ENCODE measurements at places on chromosomes 3 and 15.
A peak's percentile ranks its signal among the peaks of the same experiment; 100 is the strongest.

DNA sequence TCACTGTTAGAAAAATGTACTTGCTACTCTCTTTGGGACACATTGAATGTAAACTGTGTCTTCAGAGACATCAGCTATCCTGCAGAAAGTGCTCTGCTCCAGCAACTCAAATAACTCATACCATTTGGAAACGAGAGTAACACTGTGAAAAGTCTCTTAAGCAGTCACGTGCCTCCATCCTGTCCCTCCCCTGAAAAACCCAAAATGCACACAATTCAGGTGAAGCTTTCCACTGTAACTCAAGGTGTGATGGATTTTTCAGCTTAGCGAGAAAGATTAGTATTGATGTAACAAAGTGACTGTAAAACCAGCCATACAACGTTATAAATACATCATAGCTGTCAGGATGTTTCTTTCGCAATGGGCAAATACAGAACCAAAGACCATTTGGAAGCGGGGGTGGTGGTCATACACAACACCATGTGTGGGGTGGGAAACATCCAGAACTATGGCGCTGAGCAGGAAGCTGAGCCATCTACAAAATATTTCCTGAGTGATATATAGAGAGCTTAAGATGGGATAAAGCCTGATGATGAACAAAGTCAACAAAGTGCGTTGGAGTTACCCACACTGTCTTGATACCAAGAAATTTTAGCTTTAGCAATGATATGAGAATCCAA, 332.3 kb downstream of the FOXP1 start:
- DNase-seq: no peak

DNA sequence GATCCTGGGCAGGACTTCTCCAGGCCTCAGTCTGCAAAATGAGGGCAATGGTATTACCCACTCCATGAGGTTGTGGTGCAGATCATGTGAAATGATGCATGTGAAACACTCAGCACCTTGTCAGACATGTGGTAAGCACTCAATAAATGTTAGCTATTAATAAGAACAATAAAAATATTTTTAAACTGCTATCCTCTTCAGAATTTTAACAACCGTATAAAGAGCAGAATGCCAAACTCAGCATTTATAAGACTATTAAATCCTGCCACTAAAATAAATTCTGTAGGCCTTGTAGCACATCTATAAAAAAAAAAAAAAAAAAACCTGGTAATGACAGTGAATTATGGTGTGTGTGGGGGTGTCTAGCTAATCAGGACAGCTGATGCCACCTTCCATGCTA, 213.9 kb upstream of the UMPS start:
- DNase-seq: no peak

GRCh38 chr3:4976109-4976508, 3.1 kb upstream of the BHLHE40 start:
- DNase-seq: peak; percentile 68

GRCh38 chr3:109927161-109927560, 589.8 kb upstream of the DPPA4 start:
- no peak for DNase-seq

GRCh38 chr15:57591822-57592367, at the start of gene MYZAP:
Gene MYZAP, plus strand, starts transcription at chr15:57591904. Its CDS starts 131 bp downstream, at chr15:57592035.
- peak; percentile 67 for DNase-seq

- DNase-seq: no peak
These were observed 68.4 kb downstream of the PPCDC start for GRCh38 chr15:75091814-75092213.

DNA sequence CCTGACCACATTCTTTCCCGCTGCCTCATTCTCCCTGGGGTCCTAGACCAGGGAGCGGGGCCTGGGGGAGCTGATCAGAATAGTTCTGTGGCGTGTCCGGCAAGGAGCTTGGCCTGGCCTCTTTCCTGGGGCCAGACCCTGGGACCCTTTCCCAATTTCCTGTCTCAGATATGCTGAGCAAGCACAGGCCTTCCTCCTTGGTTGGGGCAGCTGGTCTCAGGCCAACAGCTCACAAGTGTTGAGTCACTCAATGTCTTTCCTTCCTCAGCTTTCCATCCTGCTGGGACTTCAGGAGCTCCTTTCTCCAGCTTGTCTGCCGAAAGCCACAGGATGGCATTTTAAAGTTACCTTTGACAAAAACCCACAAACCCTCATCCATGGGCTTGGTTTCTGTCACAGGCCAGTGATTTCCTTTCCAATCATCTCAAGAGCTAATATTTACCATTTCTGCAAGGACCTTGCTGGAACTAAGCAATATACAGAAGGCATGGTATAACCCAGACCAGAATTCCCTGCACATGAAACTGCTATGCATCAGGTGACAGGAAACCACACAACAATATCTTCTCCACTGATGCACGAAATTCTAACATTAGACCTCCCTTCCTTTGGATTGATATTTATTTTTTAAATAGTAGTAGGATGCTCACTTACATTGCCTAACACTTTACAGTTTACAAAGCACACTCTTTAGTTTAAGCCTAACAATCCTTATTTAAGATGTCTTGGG, 19.5 kb upstream of the TIMP4 start:
- DNase-seq: no peak

DNA sequence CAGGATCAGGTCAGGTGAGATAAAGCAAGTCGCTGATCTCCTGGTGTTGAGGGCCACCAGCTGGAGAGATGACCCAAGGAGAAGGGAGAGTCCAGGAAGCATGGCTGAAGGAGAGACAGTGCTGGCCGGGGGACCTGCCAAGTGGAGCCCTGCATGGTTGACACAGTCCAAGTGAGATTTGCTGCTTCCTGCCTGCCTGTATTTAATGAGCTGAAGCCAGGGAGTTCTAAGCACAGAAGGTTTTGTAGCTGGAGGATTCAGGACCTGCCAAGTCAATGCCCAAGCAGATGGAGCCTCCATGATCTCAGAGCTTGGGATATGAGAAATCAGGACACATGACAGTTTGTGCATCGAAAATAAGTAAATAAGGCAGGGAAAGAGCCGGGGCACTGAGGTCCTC, 125.6 kb downstream of the SRGAP3 start:
- DNase-seq: no peak

- no peak for DNase-seq
These were observed 8.3 kb upstream of the USP8 start for GRCh38 chr15:50415752-50416404.

DNA sequence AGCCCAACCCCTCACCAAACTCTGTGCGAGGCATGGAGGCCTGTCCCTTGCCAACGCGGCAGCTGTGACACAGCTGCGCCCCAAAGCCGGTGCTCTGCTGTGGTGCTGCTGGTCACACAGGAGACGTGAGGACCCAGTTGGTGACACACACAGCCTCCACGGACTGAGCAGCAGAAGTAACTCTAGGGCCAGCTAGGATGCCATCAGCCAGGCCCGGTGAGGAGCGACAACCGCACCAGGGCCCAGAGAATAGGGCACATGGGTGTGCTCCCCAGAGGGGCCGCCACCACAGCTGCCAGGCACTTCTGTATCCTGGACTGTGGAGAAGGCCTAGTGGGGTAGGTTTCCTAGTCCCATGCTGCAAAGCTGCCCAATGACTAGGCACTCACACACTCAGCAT, 10.7 kb downstream of the ZXDC start:
- DNase-seq: no peak

DNA sequence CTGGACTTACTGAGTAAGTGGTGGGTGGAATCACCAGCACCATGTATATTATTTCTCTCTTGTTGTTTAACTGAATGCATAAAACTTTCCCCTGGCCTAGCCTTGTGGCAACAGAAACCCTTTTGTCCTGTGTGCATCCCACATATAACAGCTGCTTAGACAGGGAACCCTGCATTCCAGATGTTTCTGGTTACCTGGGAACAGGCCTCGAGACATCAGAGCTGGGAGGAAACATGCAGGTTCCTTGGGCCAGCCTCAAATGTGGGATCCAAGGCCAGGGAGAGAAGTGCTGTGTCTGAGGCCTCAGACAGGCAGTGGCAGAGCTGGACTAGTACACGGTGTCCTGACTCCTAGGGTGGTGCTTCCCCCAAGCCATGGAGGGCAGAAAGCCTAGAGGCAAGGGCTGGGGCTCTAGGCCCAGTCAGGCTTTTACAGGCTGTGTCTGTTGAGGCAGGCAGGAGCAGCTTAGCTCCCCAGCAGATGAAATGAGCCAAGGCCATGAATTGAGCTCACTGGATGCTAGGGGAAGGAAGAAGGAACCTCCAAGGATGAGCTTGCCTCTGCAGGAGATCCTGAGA, 57.7 kb downstream of the ITGA11 start:
- DNase-seq: no peak

GRCh38 chr3:10582733-10583132, 77.3 kb upstream of the ATP2B2 start:
- DNase-seq: no peak

DNA sequence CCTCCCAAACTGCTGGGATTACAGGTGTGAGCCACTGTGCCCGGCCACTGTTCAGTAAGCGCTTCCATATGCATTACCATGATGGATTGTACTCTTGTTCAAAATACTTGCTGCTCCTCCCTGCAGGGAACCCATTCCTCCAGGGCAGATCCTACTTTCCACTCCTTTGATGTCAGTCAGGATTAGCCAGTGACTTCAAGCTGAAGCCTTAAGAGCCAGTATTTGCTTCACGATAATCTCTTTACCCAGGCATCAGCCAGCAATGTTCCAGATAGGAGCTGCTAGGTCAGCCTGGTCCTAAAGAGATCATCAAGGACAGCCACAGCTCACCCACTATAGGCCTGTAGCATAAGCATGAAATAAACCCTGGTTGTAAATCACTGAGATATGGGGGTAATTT, 96.5 kb upstream of the UBE2E2 start:
- peak; percentile 18 for DNase-seq

- DNase-seq: peak; percentile 2
These were observed 89.7 kb downstream of the SEC22A start for GRCh38 chr3:123291404-123291803.

- no peak for DNase-seq
These were observed 10.0 kb upstream of the MLF1 start for GRCh38 chr3:158560979-158561378.

DNA sequence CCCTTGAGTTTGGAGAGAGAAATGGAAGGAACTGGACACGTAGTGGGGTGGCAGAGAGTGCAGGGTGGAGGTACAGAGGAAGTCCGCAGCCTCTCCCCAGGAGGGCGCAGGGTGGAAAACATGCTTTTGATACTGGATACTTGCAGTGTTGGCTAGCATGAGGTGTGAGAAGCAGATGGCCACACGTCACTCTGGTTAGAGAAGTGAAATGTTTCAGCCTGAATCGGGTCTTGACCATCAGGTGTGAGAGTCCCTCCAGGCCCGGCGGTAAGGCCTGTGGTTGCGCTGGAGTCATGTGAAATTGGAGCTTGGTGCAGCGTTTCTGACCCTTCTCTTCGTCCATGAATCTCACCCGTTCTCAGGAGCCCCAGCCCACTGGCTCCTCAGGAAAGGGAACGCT, 93.1 kb downstream of the GABRG3 start:
- DNase-seq: no peak

DNA sequence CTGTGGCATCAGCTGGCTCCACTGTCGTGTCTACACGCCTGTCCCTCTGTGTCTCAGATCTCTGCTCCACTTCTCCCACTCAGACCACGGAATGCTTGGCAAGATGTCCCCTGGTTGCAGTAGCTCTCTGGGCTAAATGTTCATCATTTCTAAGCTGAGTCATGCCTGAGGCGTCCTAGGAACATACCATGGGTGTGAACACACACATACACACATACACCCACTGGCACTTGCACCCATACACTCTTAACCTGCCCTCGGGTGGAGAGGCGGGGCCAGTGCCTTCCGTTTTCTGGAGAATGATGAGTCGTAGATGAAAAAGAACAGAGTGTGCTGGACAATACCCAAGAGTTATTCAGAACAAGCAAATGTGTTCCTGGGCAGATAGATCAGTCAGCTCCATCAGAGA, 72.4 kb downstream of the SENP2 start:
- no peak for DNase-seq

- no peak for DNase-seq
These were observed 44.7 kb upstream of the PLCL2 start for GRCh38 chr3:16840101-16840424.

GRCh38 chr3:187902936-187903335, 157.7 kb upstream of the BCL6 start:
- DNase-seq: no peak

DNA sequence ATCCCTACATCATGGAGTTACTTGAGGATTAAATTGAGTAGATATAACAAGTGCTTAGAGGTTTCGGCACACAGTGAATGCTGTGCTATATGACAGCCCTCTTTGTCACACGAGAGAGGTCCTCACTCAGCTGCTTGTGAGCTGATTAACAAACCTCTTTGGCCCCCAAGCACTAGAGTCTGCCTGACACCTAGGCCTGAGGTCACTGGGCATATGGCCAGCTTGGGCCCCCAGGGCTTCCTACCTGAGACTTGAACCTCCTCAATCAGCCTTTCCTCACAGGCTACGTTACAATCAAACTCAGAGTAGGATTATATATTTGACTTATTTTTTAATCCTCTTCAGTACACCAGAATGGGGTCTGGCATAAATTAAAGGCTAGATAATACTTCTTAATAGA, 88.8 kb downstream of the WDR72 start:
- no peak for DNase-seq

- no peak for DNase-seq
These were observed 67.2 kb upstream of the DLG1 start for GRCh38 chr3:197365586-197365985.

DNA sequence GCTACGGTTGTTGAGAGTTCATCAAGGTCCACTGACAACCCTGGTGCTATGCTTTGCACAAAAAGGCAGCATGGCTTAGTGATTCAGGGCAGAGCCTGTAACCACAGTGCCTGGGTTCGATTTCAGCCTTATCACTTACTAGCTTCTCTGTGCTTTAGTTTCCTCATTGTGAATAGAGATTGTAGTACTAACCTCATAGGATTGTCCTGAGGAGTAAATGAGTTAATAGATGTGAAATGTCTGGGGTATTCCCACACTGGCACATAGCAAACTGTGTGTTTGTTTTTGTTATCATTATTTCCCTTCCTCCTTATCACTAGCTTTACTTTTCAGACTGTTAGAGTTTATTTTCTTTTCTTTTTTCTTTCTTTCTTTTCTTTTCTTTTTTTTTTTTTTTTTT, 16.3 kb downstream of the CRTAP start:
- DNase-seq: no peak

GRCh38 chr3:186069199-186069598, 39.7 kb downstream of the ETV5 start:
- no peak for DNase-seq

GRCh38 chr3:37295925-37296324, 121.5 kb upstream of the LRRFIP2 start:
- no peak for DNase-seq

DNA sequence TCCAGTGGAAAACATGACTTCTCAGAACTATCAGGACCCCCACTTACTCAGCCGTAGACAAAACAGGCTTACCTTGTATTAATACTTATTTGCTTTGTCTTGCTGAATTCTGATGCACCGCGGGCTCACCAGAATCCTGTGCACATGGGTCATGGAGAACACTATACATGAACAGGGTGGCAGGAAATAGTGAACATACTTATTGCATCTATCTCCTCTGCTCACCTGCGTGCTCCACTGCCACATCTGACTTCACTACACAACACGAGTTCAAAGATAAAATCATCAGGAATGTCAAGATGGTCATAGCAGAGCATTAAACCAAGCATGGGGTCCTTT, 10.7 kb upstream of the MAPK6 start:
- DNase-seq: no peak

GRCh38 chr3:184585545-184585944, 24.0 kb downstream of the EPHB3 start:
- no peak for DNase-seq

GRCh38 chr3:10976770-10977169, 15.8 kb upstream of the SLC6A1 start:
- DNase-seq: no peak

Measured in D721Med (cell line).